ENCODE measurements at places on chromosomes 4 and X.

- no peak for DNase-seq
These were observed 106.8 kb downstream of the ELOVL6 start for GRCh38 chr4:110091434-110092140.

DNA sequence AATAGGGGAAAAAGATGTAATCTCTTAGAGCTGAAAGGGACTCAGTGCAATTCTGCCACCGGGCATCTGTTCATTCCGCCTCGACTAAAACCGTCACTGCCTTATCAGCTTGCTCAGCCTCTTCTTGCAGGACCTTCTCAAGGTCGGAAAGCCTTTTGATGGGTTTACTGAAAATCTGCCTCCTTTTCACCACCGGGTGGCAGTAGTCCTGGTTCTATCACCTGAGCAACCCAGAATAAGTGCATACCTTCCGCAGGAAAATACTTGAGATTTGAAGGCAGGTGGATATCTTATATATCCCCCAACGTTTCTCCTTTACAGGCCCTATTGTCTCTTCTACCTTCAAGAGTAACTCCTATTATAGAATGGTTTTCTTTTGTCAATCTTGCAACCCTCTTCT is 103.4 kb upstream of the PAK3 start:
- DNase-seq: no peak

DNA sequence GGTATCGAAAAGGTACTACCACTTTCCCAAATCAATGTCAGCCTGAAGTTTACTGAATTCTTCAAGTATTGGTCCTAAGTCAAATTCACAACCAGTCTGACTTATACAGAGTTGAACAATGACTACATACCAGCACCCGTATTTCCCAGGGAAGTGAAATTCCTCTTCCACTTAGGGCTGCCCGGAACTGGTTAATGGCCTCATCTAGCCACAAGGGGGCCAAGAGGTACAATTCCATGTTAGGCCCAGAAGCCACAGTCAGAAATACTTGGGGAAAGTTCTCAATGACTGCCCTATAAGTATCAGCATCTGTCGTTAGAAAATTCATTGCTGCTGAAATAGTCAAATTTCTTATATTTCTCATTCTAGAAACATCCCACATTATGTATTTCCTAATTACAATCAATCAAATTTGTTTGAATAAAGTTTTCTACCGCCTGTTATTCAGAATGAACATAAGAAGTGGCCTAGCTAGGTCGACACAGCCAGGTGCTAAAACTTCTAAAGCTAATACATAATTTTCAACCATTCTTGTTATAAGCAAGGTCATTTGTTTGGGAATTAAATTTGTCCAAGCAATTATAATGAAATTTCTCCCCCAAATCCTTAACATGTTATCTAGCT is 5.6 kb upstream of the PCDH7 start:
- no peak for DNase-seq

GRCh38 chr4:144494280-144494679 is 151.7 kb upstream of the HHIP start:
- DNase-seq: no peak

- no peak for DNase-seq
These were observed 222.6 kb upstream of the PCDH18 start for GRCh38 chr4:137754652-137755471.

DNA sequence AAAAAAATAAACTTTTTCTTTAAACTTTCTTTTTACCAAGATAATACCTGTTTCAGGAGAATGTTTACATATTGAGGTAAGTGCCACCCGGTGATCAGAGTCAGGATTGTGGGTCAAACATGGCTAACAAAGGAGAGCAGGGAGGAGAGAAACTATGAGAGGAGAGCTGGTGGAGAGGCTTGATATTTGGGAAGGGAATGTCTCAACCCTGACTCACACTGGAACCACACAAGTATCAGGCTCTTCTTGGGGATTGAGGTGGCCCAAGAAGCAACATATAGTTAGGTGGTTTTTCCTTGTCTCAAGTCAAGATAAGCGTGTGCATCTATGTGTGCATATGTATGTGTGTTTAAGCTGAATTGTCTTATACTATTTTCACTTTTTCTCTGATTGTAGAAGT is 6.7 kb downstream of the TCEAL1 start:
- no peak for DNase-seq

DNA sequence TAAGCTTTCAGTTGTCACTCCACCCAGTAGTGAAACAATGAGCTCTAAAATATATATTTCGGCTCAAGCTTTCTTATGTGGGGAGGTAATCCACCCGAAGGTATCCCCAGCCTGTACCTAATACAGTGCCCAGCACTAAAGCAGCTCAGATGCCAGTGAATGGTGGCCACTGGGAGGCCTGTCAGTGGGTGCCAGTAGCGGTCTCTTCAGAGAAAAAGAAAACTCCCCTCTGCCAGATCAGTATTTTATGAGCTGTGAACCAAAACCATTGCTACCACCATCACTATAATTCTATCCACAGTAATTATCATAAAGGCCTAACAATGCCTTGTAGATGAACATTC is 835 bp upstream of the NFKB1 start:
- no peak for DNase-seq

DNA sequence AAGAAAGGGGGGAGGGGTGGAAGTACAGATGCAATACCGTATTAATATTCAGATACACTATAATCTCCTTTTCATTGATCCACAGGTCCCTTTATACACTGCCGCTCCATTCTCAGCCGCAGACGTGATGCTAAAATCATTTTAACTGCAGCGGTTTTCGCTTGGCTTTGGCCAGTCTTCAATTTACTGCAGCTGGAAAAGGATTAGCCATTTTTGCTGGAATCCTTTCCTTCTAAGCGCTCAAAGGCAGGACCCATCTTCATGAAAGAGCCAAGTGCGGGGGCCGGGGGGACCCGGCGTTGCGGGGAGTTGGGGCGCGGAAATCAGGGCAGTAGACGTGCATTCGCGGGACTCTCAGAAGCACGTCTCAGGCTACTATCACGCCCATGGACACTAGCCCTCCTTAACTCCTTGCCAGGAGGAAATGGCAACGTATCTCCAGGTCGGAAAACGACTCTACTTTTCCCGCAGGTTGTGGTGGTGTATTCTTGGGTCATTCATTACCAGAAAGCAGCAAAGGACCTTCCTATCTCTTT is 1.7 kb upstream of the PCDH10 start:
- no peak for DNase-seq

GRCh38 chr4:112288455-112288854 is 2.8 kb upstream of the TIFA start:
- no peak for DNase-seq

GRCh38 chr4:2742081-2742822 is 13.9 kb downstream of the TNIP2 start:
- peak; percentile 68 for DNase-seq

DNA sequence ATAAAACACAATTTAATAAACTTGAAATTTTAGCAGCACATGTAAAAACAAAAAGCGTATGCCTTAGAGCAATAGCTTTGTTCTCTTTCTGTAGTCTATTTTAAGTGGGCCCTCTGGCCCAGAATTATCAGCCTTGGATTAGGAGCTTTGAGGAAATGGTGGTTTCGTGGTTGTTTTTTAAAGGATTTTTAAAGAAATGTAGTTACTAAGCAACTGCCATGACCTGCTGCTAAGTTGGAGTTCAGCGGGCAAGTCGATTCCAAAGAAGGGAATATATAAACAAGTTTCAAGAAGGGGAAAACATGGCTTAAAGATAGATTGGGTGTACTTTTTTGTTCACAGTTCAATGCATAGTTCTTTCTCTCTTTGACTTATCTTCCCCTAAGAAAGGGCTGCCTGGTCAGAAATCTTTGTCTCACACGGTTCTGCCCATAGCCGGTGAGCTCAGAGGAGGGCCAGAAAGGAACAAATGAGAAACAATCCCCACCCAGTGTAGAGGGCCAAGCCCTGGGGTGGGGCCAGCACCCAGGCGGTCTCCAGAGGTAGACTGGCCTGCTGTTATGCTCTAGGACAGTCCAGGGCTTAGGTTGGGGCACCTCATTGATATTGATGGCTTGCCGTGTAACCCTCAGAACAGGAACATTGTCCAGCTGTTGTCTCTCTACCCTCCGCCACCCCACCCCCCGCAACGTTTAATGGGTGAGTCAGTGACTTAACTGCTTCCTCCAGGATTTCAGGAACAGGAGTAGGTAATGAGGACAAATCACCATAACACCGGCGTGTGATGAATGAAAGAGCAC is 32.5 kb downstream of the DLG3 start:
- no peak for DNase-seq

GRCh38 chr4:105025263-105026017 is 121.2 kb upstream of the TET2 start:
- no peak for DNase-seq

DNA sequence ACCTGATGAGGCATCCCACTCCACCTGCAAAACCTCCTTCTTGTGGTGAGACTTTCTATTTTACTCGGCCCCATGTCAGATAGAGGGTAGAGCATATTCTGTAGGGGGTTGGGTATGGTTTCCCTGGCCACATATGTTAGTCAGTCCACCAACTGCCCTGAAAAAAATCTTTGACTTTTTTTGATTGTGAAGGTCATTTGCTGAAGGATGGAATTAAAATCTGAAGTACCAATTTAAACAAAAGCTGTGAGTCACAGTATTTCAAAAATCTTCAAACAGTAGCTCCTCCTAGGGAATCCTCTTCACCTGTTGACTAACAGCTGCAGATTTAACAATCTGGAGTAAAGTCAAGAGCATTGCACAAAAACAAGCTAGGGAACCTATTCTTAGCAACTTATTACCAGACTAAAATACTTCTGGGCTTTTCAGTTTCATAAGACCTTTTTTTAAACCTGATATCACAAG is 8.0 kb upstream of the CCDC110 start:
- no peak for DNase-seq

GRCh38 chr4:53012738-53013137 is 150.6 kb downstream of the RASL11B start:
- no peak for DNase-seq
